ENCODE measurements at places on chromosomes 7 and 10. TPM values are rescaled to one million over a fixed set of nuclear protein-coding genes. Genes with fewer than 3 reads are reported as not detected.

DNA sequence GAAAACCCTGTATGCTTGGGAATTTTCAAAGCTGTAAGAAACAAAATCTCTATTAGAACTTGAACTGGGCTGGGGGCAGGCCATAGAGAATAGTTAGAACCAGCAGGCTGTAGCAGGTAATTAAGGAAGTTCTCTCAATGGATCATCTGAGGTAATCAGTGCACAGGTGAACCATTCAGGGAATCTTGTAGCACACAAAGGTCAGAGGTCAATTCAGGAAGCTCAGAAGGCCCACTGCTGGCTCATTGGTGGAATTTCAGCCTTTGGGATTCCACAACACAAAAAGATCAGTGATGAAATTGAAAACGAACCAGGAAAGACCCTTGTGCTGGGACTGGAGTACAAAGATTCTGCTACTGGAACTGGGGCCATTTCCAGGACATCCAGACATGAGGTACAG, 82.0 kb downstream of the TMEM168 start:
- no peak for DNase-seq

- DNase-seq = no peak
Measured at GRCh38 chr10:43417950-43418768, 9.2 kb upstream of the HNRNPF start.

- no peak for DNase-seq
Measured at GRCh38 chr10:51090190-51090589, 15.9 kb downstream of the PRKG1 start.

GRCh38 chr7:80719261-80719660, 80.8 kb downstream of the CD36 start:
- DNase-seq = no peak

GRCh38 chr7:142800699-142801260, 30.0 kb downstream of the PRSS2 start:
- DNase-seq = no peak

GRCh38 chr7:138559448-138559847, 99.4 kb downstream of the TRIM24 start:
- DNase-seq = no peak

Gene CASTOR2
- 2.3 TPM for polyA plus RNA-seq

- DNase-seq = no peak
Measured at GRCh38 chr7:148645898-148646297, 52.8 kb upstream of the CUL1 start.
